ENCODE measurements at places on chromosomes 1 and 21.
A peak's percentile ranks its signal among the peaks of the same experiment; 100 is the strongest.

DNA sequence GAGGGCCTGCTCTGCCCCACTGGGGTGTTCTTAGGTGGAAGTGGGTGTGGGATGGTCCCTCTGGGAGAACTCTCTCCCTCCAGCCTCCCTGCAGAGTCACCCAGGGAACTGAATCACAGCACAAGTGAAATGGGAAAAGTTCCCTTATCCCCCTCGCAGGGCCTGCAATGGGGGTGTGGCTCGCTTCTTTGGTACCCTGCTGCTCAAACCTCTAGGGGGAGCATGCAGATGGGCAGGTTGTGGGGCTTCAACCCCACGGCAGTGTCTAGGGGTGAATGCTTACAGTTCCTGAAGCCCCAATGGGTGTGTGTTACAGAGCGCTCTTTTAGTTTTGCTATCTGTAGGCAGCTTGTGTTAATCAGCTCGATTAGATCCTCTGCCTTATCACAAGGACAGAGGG lies 59.0 kb upstream of the TINAGL1 start:
- H3K4me3 ChIP-seq, result no peak overlapping the region
- DNase-seq, result no peak
- no peaks in the 10 kb centered on the region for H3K4me1 ChIP-seq
- H3K36me3 ChIP-seq, result no peaks in the 10 kb centered on the region
- H3K27me3 ChIP-seq, result no peaks in the 10 kb centered on the region
- no peak overlapping the region for H3K27ac ChIP-seq

GRCh38 chr1:53971718-53972117 lies 25.6 kb downstream of the LRRC42 start:
- no peak for DNase-seq
- no peaks in the 10 kb centered on the region for H3K27me3 ChIP-seq
- peaks cover 60% of the 10 kb centered on the region for H3K36me3 ChIP-seq
- no peak overlapping the region for H3K27ac ChIP-seq
- H3K4me1 ChIP-seq, result no peaks in the 10 kb centered on the region

GRCh38 chr1:216045400-216045799 lies 377.8 kb downstream of the USH2A start:
- no peaks in the 10 kb centered on the region for H3K27me3 ChIP-seq
- DNase-seq, result no peak
- H3K27ac ChIP-seq, result no peak overlapping the region
- H3K36me3 ChIP-seq, result no peaks in the 10 kb centered on the region

DNA sequence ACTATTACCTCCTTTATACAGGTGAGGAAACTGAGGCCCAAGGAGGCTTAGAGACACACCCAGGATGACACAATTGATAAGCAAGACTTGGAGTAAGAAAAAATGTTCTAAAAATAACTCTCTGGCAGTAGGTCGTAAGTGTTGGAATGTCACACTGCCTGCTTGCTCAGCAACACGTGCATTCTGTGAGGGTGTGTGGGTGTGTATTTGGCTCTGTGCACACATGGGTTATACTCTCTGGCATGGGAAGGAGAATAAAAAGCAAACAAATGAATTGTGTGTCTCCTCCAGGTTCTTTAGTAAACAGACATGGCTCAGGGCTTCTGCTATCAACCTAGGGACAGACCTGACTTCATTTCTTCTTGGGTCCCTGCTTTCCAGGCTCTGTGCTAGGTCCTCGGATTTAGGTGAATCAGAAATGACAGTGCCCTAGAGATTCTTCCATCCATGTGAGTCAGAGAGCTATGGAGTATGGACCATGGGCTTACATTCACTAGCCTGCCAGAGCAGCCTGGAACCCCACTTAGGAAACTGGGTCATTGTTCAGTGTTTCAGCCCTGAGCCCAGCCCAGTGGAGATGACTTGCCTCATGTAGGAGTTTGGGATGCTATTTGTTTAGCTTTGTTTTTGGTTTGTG lies 72.4 kb downstream of the ELAVL4 start:
- no peaks in the 10 kb centered on the region for H3K36me3 ChIP-seq
- peaks cover 5% of the 10 kb centered on the region for H3K4me1 ChIP-seq
- no peak overlapping the region for H3K27ac ChIP-seq
- H3K4me3 ChIP-seq, result no peak overlapping the region
- no peaks in the 10 kb centered on the region for H3K27me3 ChIP-seq

DNA sequence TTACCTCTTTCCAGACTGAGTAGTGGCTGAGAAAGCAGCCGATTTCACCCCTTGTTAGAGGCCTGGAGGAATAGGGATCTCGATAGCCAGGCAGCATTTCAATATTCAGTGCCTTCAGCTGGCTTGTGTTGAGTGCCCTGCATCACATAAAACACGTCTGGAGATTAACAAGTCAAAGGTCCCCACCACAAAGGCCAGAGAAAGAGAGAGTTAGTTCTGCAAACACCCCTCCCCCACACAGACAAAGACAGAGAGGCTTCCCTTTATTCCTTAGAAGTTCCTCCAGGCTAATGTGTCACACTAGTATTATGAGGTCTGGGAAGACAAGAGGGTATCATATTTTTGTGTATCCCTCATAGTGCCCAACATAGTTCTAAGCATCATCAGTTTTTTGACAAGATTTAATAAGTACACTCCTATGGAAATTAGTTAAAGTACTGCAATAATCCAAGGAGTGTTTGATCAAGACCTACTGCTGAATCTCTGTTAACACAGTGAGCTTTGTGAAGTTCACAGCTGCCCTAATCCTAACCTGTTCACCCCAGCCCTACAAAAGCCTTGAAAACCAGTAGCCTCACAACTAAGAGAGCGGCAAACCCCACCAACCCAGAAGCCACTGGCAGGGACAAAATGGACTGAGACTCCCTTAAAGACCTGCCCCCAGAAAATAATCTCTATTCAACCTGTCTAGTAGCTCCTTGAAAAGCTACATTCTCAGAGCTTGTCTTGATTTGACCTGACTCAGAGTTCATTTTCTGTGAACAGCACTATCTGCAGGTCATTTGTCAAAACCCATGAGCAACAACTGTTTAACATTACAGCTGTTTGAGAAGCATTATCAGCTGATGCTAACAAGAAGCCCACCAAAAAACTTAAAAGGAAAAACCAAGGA lies 91.9 kb downstream of the COLGALT2 start:
- peak; percentile 69 for DNase-seq
- peak overlapping the region; percentile 65 for H3K27ac ChIP-seq
- no peak overlapping the region for H3K4me3 ChIP-seq
- H3K27me3 ChIP-seq, result no peaks in the 10 kb centered on the region
- peaks cover 22% of the 10 kb centered on the region for H3K4me1 ChIP-seq
- peaks cover 4% of the 10 kb centered on the region for H3K36me3 ChIP-seq

DNA sequence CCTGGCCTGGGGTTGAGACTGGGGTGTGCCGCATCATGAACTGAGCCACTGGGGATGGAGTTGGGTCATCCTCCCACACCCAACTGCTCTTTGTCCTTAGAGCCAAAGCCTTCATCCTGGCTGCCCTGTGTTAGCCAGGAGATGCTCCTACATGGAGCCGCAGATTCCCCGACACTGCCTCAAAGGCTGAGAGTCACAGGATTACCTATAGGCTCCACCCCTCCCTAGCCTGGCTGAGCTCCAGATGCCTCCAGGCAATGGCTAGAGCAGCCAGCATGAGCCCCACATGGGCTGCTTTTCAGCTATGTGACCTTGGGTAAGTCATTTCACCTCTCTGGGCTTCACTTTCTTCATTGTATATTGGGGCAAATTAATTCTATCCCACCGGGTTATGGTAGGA lies 119.9 kb upstream of the POU3F1 start:
- H3K27me3 ChIP-seq, result no peaks in the 10 kb centered on the region
- DNase-seq, result no peak
- no peak overlapping the region for H3K27ac ChIP-seq
- H3K4me1 ChIP-seq, result no peaks in the 10 kb centered on the region
- no peaks in the 10 kb centered on the region for H3K36me3 ChIP-seq
- no peak overlapping the region for H3K4me3 ChIP-seq

DNA sequence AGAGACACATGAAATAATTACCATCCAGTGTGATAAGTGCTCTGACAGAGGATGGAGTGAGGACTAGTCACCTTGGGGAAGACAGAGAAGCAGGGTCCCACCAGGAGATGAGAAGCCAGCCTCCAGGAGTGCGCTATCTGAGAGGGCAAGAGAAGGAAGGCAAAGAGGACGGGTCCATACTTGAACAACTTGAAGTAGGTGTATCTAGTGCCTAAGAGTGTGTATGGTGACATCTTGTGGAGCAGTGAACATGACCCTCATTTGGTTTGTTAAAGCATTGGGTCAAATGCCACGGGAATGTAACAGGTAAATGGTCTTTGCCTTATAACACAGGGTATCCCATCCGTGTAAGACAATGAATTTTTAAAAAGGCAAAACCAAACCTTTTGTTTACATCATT lies 39.8 kb downstream of the MRPL39 start:
- no peak overlapping the region for H3K27ac ChIP-seq
- H3K4me3 ChIP-seq, result no peak overlapping the region
- DNase-seq, result no peak
- H3K36me3 ChIP-seq, result peaks cover 46% of the 10 kb centered on the region
- H3K27me3 ChIP-seq, result no peaks in the 10 kb centered on the region

DNA sequence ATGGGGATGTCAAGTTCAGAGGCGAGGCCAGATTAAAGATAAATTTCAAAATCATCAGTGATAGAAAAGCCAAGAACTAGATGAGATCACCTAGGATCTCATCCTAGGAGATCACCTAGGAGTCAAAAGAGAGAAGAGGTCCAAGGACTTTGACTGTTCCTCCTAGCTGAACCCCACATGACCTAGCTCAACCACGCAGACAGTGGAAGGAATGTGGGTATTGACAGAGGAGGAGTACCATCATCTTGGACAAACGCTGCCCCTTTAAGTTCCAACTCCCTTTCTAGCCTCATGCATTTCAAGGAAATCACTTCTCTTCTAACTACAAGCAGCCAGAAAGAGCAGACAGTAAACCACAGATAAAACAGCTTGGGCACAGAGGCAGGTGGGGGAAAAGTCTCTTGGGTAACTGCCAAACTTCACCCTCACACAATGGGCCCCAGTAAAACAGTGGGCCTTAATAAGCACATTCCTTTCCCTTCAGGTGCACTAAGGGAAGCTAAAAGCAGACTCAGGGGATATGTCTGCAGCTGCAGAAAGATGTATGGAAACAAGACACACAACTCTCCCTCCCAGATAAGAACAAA lies 12.5 kb upstream of the FAM76A start:
- no peak overlapping the region for H3K27ac ChIP-seq
- H3K4me3 ChIP-seq, result no peak overlapping the region
- H3K4me1 ChIP-seq, result peaks cover 2% of the 10 kb centered on the region
- no peak for DNase-seq
- no peaks in the 10 kb centered on the region for H3K36me3 ChIP-seq

DNA sequence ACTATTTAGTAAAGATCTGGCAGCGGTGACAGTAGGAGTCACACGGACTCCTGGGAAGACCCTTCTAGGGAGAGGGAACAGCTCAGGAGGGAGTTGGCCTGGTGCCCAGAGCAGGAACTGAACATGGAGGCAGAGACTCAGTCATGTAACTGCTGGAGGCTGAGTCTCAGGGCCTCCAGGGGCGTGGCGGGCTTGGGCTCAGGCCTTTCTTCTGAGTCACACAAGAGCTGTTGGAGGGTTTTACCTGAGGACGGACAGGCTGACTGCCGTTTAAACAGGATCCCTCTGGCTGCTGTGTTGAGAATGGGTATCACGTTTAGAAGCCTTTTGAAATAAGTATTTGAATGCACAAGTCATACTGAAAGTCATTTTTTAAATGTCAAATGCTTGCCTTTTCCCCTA lies 7.2 kb upstream of the ETS2 start:
- H3K4me1 ChIP-seq, result peaks cover 7% of the 10 kb centered on the region
- H3K36me3 ChIP-seq, result no peaks in the 10 kb centered on the region
- DNase-seq, result no peak
- H3K27me3 ChIP-seq, result no peaks in the 10 kb centered on the region
- H3K4me3 ChIP-seq, result no peak overlapping the region
- H3K27ac ChIP-seq, result no peak overlapping the region

DNA sequence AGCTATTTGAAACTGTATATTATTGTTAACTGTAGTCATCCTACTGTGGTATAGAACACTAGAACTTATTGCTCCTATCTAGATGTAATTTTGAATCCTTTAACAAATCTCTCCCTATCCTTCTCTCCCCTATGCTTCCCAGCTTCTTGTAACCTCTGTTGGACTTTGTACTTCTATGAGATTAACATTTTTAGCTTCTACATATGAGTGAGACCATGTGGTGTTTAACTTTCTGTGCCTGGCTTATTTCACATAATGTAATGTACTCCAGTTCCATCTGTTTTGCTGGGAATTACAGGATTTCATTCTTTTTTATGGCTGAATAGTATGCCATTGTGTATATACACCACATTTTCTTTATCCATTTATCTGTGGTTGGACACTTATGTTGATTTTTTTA lies 64.5 kb upstream of the KIAA1614 start:
- no peak for DNase-seq
- H3K4me3 ChIP-seq, result no peak overlapping the region
- H3K27ac ChIP-seq, result no peak overlapping the region
- no peaks in the 10 kb centered on the region for H3K36me3 ChIP-seq
- H3K4me1 ChIP-seq, result peaks cover 14% of the 10 kb centered on the region

- H3K27me3 ChIP-seq, result no peaks in the 10 kb centered on the region
- H3K4me1 ChIP-seq, result no peaks in the 10 kb centered on the region
Observed at GRCh38 chr1:186643614-186644013, 36.6 kb downstream of the PTGS2 start.

DNA sequence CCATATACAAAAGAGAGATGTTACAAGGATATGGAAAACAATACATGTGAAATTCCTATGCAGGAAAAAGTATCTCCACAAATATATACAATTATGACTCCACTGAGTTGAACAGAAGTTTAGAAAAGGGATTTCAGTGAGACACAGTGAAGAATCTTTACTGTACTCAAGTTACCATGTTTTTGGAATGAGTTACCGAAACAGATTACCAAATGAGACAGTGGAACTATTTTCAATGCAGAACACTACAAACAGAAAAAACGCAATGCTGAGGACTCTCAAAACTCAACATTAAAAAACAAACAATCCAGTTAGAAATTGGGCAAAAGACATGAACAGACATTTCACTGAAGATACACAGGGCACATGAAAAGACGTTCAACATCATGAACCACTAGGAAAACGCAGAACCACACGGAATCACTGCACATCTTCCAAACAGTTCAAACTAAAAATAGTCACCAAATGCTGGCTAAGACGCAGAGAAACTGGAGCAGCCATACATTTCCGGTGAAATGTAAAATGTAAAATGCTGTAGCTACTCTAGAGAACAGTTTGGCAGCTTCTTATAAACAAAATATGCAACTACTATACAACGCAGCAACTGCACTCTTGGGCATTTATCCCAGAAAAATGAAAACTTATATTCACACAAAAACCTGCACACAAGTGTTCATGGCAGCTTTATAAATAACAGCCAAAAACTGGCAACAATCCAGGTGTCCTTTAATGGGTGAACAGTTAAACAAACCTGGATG lies 118.7 kb downstream of the UBR4 start:
- no peak overlapping the region for H3K4me3 ChIP-seq
- H3K27ac ChIP-seq, result no peak overlapping the region
- peaks cover 100% of the 10 kb centered on the region for H3K36me3 ChIP-seq
- DNase-seq, result no peak

- no peaks in the 10 kb centered on the region for H3K36me3 ChIP-seq
- no peaks in the 10 kb centered on the region for H3K27me3 ChIP-seq
- H3K27ac ChIP-seq, result no peak overlapping the region
- H3K4me3 ChIP-seq, result no peak overlapping the region
Observed at GRCh38 chr1:220391491-220391890, 119.2 kb upstream of the RAB3GAP2 start.

- no peaks in the 10 kb centered on the region for H3K4me1 ChIP-seq
- no peaks in the 10 kb centered on the region for H3K36me3 ChIP-seq
- H3K4me3 ChIP-seq, result no peak overlapping the region
- no peak for DNase-seq
Observed at GRCh38 chr1:230816018-230816417, 52.3 kb downstream of the C1orf198 start.
